GOT3 (cell line): ENCODE measurements at places on chromosomes 5 and 9.

DNA sequence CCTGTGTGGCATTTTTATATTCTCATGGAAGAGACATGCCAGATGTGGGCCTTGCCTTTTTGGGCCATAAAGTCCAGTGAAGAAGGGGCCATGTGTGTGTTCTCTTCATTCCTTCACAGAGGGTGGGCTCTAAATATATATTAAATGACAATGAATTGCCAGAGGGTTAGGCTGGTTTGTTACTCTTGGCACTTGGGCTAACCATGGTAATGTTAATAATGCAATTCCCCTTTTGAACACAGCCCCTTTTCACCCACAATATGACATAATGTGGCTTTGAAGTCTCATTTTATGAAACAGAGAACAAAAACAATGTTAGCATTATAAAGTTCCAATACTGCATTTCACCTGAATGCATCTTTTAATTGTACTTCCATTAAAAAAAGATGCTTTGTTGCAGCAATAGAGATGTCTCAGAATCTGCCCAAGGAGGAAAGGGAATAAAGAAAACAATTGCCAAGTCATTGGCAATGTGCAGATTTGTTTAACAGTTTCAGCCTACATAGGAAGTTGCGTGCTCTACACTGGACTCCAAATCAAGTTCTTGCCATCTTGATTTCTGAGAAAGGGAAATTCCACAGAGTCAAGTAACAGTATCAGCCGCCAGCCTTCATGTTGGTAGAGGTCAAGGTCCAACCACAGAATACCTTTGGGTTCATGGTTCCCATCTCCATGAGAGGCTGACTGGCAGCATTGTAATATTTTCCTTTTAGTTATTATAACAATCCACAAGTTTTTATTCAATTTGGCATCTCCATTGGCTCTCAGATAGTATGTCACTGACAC lies 141.9 kb downstream of the SLC12A2 start:
- DNase-seq, result no peak

- DNase-seq, result no peak
These were observed 13.5 kb downstream of the CTNND2 start for GRCh38 chr5:11890777-11891176.

DNA sequence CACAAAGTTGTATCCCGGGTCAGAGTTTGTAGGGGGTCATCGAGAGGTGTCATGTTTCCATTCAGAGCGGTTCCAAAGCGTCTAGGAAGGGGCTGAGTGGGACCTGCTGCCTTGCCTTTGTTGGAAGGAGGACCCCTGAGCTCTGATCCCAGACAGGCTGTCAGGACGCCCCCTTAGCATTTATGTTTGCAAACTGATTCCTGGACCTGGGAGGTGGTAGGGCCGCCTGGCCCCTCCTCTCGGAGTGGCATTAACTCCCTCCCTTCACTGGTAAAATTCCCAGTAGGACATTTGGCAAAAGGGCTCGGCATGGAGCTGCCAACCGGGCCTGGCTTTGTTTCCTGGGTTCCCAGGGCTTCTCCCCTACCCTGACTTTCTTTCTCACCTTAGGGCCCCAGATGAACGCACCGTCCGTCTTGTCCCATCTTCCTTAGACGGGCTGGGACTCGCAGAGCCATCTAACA lies 2.5 kb downstream of the JADE2 start:
- DNase-seq, result no peak

- no peak for DNase-seq
These were observed 44.5 kb upstream of the JMY start for GRCh38 chr5:79191457-79191856.

DNA sequence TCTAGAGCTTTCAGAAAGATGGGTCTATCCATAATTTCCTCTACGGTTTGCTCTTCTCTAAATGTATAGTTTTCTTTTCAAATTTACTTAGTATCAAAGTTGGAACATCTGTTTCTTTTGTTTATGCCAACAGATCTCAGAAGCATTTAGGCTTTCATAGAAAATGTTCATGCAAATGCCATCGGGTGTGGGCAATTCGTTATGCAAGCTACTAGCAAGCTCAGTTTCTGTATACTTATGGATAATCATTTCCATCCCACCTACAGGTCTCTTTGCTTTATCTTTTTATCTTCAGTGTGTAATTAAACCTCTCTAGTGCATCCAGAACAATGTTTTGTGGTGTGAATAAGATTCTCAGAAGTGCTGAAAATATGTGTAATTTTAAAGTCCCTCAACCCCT lies 59.9 kb downstream of the NUDT12 start:
- no peak for DNase-seq

- DNase-seq, result no peak
These were observed 15.9 kb upstream of the CDKN2AIPNL start for GRCh38 chr5:134427540-134428041.

- DNase-seq, result no peak
These were observed 409.2 kb upstream of the KIF2A start for GRCh38 chr5:61896811-61897210.

DNA sequence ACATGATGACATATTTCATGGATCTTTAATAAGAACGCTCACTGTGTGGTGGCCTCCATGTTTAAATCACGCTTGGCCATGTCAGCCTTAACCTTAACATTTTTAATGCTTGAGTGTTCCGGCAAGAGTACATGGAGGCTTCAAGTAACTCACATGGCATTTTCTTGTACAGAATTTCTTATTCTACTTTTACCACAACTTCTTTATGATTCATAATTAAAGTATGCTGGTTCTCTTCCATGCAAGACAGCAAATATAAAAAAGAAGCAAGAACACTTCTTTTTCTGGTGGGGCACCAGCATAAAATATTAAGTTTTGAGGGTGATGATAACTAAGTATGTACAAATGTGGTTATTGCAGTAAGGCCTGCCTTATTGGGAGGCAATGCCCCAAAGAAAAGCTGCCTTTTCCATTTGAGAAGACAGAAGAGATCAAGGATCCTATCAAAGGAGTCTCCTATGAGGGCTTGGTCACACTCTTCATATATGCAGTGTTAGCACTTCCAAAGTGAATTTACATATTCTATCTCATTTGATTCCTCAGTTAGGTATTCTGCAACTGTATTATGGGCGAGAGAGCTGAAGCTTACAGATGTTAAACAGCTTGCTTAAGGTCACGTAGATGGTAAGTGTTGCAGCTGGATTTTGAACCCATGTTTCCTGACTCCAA lies 382.7 kb upstream of the MEF2C start:
- no peak for DNase-seq

DNA sequence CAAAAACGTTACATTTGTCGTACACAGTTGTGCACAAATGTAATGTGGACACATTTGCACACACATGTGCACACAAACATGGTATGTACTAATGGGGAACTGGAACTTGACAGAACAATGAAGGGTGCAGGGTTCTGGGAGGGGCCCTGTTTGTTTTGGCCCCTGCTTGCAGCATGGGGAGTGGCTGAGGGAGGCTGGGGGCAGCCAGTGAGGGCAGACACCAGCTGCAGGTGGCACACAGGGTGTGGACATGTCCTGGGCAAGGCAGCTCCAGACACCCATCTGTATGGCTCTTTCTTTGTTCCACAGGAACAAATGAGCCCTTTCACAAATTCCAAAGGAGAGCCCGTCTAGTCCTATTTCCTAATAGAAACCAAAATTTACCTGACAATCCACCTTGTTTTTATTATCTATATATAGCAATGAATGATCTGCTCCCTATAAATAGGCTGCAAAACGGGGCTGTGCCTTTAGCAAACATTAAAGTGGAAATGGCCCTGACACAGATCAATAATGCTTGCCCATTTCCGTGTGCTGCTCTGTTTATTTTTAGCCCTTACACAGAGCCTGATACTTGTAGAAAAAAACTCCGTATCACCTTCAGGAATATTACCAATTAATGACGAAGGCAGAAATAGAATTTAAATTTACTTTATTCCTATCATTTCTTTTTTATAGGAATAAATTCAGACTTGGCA lies 26.4 kb downstream of the MARCHF3 start:
- no peak for DNase-seq

GRCh38 chr5:138658676-138659075 lies 83.5 kb upstream of the HSPA9 start:
- no peak for DNase-seq

DNA sequence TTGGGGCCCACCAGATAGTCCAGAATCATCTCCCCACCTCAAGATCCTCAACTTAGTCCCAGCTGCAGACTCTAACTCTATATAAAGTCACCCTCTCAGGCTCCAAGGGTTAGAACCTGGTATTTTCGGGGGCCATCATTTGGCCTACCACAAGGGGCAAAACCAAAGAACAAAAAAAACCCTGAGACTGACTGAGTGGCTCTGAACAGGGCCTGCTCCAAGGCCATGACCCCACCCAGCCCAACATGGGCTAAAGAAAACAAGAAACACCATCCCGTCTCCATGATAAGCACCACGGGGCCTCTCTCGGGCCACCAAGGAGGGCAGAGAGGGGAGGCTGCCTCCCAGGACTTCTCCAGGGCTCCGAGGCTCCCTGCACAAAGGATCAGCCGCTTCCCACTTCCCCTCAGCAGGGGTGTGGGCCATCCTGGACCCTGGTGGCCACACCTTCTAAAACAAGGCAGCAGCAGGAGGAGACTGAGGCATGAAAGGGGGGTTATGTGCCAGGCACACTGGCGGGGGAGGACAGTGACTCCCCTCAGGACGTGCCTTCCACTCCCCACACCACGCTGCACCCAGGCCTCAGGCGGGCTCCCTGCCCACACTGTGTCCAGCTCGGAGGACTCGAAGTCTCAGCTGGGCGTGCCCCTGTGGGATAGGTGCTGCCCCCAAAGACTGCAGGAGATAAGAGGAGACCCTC lies 51.5 kb downstream of the SEMA4D start:
- DNase-seq, result no peak

DNA sequence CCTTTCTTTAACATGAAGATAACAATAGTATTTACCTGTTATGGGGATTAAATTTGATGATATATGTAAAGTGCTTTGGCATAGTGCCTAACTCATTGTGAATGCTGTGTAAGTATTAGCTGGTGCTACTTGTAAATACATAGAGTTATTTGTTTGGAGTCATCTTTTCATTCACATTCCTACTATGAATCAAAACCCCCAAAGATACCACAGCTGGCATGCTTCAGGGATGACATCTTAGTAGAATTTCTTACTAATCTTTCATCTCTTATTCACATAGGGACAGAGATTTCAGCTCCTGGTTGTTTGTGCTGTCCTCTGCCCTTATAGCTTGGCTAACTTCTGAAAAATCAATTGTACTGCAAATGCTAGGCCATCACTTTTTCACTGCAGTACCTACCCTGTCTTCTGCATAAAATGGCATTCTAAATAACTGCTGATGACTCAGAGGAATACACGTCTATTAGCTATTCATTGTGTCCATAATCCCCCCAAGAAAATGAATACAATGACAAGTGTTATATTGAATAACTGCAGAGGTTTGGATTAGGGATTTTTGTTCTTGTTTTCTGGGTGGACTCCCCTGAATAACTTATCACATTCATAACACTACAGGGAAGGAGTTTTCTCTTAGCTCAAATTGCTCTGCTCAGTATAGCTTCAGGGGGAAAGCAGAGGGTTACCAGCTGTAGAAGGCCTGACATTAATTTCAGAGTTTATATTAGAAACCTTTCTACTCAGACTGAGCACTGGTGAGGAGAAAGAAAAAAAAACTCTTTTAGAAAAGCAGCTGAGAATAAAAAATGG lies 192.2 kb upstream of the C9orf72 start:
- DNase-seq, result no peak

GRCh38 chr9:76257311-76257710 lies 136.9 kb downstream of the RFK start:
- DNase-seq, result no peak

GRCh38 chr5:146334074-146334533 lies 4.5 kb upstream of the POU4F3 start:
- DNase-seq, result no peak

- DNase-seq, result no peak
These were observed 126.3 kb downstream of the UNC13B start for GRCh38 chr9:35287987-35288632.

GRCh38 chr9:35294556-35294955 lies 132.7 kb downstream of the UNC13B start:
- DNase-seq, result no peak

DNA sequence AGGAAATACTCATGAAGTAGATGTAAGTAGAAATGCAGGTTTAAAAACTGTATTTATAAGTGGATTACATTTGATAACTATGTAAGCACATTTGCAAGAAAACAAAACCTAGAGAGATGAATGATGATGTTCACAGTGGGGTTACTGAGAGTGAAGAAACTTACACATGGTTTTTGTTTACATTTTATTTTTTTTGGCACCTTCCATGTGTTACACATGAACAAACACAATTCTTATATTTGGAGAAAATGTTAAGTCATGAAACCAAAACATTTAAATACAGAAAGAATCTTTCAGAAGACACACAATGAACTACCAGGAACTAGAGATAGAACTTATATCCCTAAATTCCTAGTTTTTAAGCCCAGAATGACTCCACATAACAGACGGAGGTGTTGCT lies 51.5 kb upstream of the SPATA31E1 start:
- no peak for DNase-seq

- no peak for DNase-seq
These were observed 355.1 kb upstream of the DAB2 start for GRCh38 chr5:39779831-39780230.

DNA sequence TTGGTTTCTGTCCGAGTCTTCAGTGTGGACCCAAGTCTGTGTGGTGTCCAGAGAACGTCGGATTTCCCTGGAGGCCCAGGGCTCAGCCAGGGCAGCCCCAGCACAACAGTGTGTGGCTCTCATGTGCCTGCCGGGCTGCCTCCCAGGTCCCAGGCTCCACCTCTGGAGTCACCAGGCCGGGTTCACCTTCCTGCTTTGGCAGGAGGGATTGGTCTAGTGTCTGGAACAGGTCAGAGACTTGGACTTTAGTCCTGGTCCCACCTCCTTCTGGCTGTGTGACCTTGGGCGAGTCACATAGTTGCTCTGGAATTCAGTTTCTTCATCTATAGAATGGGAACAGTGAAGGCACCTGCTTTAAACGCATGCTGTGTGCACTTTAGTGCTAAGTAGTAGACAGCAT lies 3.2 kb downstream of the DOLPP1 start:
- no peak for DNase-seq

- DNase-seq, result no peak
These were observed 8.0 kb downstream of the PCDH1 start for GRCh38 chr5:141870228-141870627.

DNA sequence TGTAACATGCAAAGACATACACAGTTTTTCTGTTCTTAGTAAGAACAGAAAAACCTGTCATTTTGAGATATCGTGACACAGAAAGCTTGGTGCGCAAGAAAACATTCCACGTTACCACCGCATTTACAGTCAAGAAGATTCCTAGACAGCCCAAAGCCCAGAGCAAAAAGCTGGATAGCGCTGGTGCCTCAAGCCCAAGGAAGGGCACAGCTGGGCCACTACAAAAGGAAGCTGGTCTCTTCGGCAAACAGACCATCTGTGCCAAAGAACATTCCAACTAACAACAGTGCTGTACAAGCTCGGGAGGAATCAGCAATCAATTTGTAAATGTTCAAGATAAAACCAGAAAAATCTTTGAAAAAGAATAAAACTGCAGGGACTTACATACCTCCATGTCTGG lies 31.0 kb downstream of the PSMB7 start:
- DNase-seq, result no peak
